ENCODE measurements at places on chromosomes 12 and 14.
A peak's percentile ranks its signal among the peaks of the same experiment; 100 is the strongest.

DNA sequence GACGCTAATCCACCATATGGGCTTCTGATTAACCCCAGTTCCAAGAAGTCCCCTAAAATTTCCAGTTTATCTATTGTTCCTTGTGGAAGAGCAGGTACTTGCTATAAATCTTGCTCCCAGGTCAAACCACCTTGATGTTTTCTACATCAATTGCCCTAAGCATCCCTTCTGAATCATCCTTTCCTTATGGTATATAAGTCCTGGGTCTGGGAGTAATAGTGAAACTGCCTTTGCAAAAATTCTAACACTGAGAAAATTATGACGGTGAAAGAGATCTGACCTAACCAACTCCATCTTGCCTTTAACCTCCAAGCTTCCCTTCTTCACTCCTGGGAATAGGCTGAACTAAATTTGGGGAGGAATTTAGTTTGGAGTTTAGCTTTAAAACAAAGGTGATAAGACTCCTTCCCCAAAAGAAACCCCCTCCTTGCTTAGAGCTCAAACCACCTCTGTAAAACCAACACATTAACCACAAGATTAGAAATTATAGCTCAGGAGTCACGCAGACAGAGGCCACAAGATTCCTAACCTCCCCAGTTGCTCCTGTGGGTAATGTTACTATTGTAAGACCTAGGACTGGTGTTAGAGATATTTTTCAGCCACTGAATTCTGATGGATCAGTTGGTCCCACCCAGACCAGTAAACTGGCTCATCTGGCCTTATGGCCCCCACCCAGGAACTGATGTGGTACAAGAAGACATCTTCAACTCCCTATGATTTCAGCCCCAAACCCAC is 33.8 kb upstream of the DTX1 start:
- no peak for DNase-seq

- no peak for DNase-seq
Measured at GRCh38 chr14:102439556-102439955, 70.0 kb downstream of the ANKRD9 start.

DNA sequence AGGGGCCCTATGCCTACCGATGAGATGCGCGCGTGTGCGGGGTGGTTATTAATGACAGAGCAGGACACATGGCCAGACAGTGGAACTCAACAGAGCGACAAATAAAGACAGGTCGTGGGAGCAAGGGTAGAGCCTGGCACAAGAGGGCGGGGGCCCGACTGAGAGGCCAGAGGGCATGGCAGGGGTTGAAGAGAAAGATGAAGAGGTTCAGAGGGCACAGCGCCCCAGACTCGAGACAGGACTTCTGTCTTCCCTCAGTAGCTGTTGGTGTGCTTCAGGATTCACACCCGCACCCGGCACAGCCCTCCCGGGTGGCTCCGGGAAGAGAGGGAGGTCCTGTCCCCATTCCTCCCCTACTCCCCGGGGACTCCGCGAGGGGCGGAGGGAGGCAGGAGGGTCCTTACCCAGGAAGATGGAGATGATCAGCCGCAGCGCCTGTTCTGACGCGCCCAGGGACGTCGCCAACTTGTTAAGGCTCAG is 366 bp downstream of the LPCAT3 start:
- peak; percentile 60 for DNase-seq

GRCh38 chr14:95185767-95186392 is 28.6 kb upstream of the DICER1 start:
- DNase-seq: no peak

DNA sequence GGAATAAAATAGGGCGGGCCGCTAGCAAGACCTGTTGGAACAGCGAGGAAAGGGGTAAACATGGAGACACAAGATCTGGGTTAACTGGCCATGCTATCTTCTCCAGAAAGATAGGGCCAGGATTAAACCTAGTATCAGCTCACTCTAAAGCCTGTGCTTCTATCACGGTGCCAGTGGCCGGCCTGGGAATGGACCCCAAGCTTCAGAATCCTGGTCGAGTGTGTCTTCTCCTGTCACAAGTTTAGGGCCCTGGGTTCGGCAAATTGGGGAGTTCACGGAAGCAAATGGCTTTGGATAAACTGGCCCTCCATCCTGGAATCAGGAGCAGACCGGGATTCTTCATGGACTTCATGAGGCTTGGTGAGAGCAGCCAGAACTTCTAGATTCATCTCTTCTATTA is 82.2 kb downstream of the LGMN start:
- DNase-seq: no peak

DNA sequence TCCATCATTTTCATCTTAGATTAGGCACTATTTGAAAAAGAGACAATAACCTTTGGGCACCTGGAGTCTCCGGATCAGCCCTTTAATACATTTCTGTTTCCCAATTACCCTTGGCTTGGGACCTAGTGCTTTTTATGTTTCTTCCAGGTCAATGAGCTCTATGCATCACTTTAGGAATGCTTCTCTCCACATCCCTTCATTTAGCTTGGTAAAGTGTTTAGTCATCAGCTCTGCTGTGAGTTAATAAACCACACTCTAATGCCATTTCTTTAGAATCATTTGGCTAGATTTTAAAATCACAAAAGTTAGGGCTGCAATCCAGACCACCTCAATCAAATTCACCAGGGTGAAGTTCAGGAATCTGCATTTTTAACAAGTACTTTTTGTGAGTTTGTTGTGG is 41.7 kb downstream of the RASSF9 start:
- no peak for DNase-seq

DNA sequence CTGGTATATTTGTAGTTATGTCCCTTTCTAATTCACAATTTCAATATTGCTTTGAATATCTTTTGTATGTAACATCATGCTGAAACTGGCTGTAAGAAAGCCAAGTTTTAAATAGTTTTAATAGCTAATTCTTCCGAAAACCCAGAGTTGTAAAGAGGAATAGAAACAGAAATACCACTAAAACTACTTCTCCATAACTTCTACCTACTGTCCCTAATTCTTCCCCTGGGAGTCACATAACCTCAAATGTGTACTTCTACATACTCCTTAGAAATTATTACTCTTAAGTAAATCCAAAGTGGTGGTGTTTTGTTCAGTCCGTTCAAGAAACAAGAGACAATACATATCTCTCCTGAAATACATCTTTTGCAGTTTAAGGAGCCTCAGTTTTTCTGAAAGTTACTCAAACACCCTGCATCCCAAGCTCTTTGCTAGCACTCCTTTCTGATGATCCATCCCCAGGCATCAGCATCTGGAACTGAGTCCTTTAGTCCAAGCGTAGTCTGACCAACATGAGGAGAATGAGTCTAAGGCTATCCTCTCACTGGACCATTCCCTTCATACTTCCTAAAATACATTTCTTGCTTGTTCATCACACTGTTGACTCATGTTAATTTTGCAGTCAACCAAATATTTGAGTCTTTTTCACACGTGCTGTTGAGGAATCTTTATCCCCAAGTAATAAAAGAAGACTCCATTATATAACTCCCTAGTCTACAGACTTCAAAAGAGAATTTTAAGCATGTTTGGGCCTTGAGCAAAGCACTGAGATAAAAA is 214.3 kb upstream of the NUDT4 start:
- no peak for DNase-seq

- DNase-seq: no peak
Measured at GRCh38 chr14:101132051-101132571, 228.6 kb upstream of the RTL1 start.

- DNase-seq: no peak
Measured at GRCh38 chr12:7984900-7985299, 47.6 kb upstream of the FOXJ2 start.

- DNase-seq: no peak
Measured at GRCh38 chr14:77071938-77072388, 26.1 kb upstream of the CIPC start.
